ENCODE measurements at places on chromosomes 2 and 18. TPM values are rescaled to one million over a fixed set of nuclear protein-coding genes. Genes with fewer than 3 reads are reported as not detected.

Gene POTEI
- total RNA-seq: not detected

Gene ANKMY1
- 72.1 TPM for total RNA-seq

Gene VIL1
- total RNA-seq: not detected

Gene CTAGE1
- not detected for total RNA-seq

Gene ANKAR
- 24.8 TPM for total RNA-seq

Gene CCNYL1
- total RNA-seq: 15.1 TPM
